NCI-H2081 treated with DMSO at 0.1 percent for 48 hours (cell line): ENCODE measurements at places on chromosomes 16 and 17.

GRCh38 chr16:1338119-1338730 is 4.8 kb downstream of the BAIAP3 start:
- DNase-seq: no peak

GRCh38 chr16:31134091-31134571 is 1.4 kb downstream of the PRSS8 start:
- no peak for DNase-seq

DNA sequence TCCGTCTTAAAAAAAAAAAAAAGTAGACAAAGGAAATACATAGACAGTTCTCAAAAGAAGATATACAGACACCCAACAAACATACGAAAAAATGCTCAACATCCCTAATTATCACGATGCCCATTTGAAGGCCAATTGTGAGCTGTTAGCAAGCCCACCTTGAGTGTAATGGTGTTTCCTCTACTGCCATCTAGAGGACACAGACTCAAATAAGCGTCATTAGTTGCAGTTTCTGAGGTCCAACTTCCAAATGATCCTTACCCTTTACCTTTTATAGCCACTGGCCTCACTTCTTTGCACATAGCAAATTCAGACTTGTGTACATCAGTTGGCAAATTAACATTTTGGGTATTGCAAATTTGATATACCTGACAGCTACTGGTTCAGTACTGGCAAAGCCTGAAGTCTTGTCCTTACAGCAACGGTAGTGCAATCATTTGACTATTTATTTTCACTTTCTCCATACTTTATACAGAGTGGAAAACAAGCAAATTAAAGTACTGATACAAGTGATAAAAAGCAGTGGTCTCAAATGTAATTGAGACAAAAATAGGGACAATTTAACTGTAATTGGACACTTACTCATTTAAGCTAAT is 536.3 kb upstream of the EEF2KMT start:
- DNase-seq: no peak

GRCh38 chr16:86198206-86199118 is 299.5 kb downstream of the IRF8 start:
- DNase-seq: no peak

GRCh38 chr17:69320210-69320907 is 6.6 kb downstream of the ABCA5 start:
- DNase-seq: no peak

- no peak for DNase-seq
Observed at GRCh38 chr17:1710807-1711553, 803 bp upstream of the TLCD2 start.

DNA sequence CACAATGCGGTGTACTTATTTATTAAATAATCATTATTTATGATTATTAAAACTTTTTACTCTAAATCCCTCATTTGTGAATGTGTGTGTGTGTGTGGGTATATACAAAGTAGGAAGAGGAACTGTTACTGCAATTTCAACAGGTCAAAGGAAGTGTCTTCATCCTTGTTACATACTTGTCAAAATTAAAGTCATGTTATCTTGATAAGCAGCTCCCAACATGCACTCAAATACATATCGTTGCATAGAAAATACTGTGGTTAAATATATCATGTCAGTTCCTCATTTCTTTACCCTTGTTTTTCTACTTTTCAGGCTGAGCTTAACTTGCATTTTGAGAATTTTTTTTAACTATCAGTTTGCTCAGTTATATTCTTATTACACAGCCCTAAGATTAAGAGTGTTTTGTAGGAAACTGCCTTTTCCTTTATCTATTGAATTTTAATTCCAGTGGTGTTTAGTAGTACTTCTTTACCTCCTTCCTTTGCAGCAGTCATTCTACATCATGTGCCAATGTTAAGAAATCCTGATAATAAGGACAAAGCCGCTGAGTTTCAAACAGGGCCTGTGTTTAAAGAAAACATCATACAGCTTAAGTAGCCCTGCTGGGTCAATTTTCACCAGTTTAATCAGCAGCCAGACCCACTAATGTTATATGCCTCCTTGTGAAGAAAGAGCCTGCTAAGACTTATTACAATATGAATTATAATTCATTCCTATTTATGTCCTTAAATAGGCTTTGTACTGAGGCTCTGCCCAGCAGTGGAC is 7.2 kb downstream of the EFCAB5 start:
- no peak for DNase-seq

GRCh38 chr17:38914741-38915638 is 10.4 kb upstream of the LASP1NB start:
- no peak for DNase-seq

GRCh38 chr17:66426397-66427033 is 124.1 kb downstream of the PRKCA start:
- no peak for DNase-seq

DNA sequence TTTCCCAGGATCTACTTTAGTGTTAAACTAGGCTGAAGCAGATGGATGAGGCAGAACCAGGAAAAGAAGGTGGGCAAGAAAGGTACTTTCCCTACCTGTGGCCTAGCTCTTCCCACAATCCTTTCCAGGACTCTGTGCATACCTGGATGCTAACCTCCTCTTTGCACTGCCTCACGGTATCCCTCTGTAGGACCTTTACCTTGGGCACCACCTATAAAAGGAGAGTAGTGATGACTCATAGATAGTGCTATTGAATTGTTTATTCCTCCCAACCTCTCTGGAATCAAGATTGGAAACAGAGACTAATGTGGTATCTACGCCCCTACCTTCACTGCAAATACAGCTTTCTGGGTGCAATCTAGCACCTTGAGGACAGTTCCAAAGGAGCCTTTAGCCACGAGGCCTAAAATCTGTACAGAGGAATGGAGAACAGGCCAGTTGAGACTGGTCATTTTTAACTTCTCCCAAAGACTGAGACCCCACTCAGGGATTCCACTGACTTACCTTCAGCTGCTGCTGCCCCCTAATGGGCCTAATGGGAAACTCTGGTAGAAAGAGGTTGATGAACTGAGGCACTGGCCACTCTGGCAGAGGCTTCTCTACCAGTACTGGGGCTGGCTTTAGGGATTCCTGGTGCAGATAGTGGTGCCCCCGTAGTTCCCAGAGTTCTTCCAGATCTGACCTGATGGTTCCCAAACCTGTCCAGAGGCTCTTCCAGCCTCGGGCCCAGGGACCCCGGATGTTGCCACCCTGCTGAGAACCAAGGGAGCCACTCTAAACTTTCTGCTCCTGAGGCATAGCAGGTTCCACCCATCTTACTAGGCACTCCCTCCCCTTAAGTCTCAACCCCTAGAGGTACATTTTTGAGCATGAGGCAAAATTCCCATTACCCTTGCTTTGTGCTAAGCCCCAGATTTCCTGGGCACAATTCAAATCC is 781 bp downstream of the RSKR start:
- DNase-seq: no peak

- DNase-seq: no peak
Observed at GRCh38 chr16:54928016-54928356, 2.7 kb upstream of the IRX5 start.

DNA sequence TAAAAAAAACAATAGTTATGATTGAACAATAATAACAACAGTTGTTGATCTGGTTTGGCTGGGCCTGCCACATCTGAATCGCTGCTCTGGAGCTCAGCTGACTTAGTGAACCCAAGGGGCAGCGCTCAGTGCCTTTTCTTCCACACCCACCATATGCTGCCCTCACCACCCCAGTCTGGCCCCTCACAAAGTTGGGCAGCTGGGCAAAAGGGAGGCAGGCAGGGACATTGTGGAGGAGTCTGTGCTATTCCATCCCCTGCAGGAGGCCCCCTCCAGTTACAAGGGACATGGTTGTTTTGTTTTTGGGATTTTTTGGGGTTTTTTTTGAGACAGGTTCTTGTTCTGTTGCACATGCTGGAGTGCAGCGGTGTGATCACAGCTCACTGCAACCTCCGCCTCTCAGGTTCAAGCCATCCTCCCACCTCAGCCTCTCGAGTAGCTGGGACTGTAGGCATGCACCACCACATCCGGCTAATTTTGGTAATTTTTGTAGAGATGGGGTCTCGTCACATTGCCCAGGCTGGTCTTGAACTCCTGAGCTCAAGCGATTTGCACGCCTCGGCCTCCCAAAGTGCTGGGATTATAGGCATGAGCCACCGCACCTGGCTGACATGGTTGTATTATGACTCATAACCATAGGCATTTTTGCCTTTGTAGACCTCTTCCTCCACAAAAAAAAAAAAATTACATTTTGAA is 8.6 kb upstream of the PECAM1 start:
- DNase-seq: no peak

- no peak for DNase-seq
Observed at GRCh38 chr16:78098087-78098486, 1.4 kb upstream of the WWOX start.
